Naive thymus-derived CD8-positive, alpha-beta T cell (primary cell): ENCODE measurements at places on chromosomes 1 and 21.

GRCh38 chr1:162373541-162374260, 3.0 kb downstream of the SPATA46 start:
- no peak for DNase-seq

DNA sequence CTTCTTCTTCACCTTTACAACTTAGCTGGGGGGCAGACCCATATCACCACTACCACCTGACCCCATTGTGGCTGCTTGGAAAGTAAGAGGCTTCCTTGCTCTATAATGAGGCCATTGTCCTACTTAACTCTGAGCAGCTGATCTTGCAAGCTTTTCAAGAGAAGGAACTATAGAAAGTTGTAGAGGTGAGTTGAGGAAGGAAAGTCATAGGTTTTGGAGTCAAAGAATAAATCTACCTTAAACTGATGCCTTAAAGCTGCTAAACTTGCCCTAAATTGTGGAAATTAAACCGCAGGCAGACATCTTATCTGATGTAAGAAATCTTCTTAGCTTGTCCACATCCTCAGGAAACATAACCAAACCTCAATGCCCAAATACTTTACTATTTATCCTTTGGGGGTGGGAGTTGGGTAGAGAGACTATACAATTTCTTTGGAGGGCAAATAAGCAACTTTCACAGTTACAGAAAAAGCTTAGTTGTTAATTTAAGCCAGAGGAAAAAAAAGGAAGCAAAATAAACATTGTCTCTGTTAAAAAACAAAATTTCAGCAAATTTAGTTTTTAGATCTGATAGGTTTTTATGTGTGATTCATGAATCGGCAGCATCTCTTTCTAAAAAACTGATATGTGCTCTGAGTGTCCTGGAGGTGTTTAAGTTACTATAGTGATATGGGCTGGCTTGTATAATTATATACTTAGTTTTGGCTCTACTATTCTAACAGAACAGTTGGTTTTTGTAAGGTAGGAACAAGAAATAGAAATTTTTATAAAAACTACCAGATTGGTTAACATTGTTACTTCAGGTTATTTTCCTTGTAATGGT, 4.7 kb downstream of the IL23R start:
- peak; percentile 43 for DNase-seq

GRCh38 chr1:52707927-52708655, 9.9 kb upstream of the COA7 start:
- no peak for DNase-seq

DNA sequence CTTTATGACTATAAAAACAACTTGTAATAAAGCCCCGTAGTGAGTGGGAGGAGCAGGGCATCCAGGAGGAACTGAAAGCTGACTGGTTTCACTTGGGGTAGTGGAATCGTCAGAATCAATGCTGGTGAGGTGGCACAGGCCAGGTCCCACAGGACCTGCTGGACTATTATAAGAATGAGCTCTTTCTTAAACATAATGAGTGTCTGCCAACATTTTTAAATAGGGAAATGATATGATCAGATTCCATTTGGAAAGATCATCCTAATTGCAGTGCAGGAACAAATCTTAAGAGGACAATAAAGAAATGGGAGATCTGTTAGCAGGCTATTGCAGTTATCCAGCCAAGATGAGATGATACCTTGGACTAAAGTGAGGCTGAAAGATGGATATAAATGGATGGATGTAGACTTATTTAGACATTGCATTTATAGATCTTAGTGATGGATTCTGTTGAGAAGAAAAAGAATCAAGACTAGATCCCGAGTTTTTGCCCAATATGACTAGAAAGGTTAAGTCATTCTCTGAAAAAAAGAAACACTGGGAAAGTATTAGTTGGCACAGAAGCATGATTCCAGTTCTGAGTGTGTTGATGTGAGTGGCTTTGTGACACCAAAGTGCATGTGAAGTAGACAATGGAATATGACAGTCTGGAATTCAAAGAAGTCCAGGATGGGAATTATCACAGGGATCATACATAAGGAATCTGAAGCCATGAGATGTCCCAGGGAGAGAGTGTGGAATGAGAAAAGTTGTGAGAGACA, 153.3 kb upstream of the SGIP1 start:
- DNase-seq = no peak

GRCh38 chr1:33637846-33638440, 165.5 kb downstream of the ZSCAN20 start:
- DNase-seq = no peak

GRCh38 chr1:6142734-6143133, 37.4 kb downstream of the CHD5 start:
- DNase-seq = no peak
